ENCODE measurements at places on chromosomes 11 and 22.

DNA sequence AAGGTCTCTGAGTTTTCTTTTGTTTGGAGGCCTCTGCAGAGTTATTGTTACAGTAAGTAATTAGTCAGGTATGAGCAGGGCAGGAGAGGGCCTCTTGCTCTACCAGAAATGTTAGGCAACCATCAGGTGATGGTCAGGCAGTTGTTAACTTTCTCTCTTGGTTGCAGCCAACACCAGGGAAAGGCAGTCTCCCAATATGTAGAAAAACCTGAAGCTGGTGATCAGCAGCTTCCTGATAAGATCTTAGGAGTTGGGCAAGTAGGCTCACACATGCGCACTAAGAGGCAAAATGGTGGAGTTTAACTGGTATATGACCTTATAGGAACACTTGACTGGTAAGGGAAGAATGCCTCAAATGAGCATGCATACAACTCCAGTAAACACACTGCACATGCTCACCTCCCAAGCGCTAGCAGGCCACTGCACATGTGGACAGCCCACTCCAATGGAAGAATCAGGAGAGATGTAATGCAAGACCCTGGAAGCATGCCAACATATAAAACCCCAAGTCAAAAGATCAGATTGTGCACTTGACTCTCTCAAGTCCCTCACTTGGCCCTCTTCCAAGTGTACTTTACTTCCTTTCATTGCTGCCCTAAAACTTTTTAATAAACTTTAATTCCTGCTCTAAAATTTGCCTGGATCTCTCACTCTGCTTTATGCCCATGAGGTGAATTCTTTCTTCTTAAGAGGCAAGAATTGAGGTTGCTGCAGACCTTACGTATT lies 23.7 kb upstream of the SLC35F2 start:
- no peak for DNase-seq

- DNase-seq: peak; percentile 23
Measured at GRCh38 chr11:64028398-64029115, 7.2 kb upstream of the FLRT1 start.

- no peak for DNase-seq
Measured at GRCh38 chr11:75858613-75859012, 43.6 kb downstream of the UVRAG start.

- DNase-seq: no peak
Measured at GRCh38 chr11:11899401-11899800, 57.6 kb downstream of the USP47 start.

DNA sequence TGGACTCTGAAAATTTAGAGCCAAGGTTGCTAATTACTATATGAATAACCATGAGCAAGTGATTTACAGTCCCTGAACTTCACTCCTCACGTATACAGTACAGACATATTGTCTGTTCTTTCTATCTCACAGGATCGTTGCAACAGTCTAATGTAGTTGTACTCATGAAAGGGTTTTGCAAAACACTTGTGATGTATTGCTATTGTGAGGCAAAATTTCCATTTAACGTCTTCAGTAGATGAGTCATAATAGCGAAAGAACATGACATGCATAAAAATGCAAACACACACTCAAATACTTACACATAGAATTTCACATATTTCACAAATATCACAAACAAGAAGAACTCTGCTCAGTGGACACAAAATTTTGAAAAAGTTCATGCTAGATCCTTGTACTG lies 134.6 kb upstream of the TRPC6 start:
- no peak for DNase-seq

- no peak for DNase-seq
Measured at GRCh38 chr22:21917959-21918261, 34.7 kb downstream of the PPM1F start.

DNA sequence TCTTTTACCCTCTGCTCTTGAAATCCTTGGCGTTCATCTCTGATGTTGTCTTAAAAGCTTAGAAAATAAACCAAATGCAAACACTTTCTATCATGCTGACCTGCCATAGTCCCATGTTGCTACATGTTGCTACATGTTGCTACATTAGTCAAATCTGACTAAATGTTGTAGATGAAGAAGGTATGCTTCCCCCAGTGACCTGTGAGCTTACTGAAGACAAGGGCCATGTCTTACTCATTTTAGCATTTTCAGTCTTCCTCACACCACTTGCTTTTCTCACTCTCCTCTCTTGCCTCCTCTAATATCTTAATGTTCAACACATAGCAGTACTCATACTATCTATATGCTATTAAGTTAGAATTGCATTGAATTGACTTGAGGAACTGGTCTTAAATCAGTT lies 346.4 kb upstream of the MTNR1B start:
- DNase-seq: no peak

DNA sequence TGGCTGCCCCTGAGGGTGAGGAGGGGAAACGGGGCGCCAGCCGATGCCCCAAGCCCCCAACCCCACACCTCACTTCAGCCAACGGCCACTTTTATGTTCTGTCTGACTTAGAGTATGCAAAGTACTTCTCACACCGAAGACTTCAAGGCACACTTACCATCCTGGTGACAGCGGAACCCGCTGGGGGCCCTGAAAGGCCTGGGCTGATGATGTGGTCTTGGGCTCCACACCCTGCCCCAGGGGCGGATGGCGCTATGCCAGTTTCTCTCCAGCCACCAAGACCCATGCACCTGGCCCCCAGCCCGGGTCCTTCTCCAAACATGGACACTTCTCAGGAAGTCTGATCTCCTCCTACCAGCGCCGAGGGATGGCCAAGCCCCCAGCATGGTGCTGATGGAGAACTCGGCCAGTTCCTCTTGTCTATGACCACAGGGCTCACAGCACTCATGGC lies 175.4 kb downstream of the CTTN start:
- DNase-seq: no peak

DNA sequence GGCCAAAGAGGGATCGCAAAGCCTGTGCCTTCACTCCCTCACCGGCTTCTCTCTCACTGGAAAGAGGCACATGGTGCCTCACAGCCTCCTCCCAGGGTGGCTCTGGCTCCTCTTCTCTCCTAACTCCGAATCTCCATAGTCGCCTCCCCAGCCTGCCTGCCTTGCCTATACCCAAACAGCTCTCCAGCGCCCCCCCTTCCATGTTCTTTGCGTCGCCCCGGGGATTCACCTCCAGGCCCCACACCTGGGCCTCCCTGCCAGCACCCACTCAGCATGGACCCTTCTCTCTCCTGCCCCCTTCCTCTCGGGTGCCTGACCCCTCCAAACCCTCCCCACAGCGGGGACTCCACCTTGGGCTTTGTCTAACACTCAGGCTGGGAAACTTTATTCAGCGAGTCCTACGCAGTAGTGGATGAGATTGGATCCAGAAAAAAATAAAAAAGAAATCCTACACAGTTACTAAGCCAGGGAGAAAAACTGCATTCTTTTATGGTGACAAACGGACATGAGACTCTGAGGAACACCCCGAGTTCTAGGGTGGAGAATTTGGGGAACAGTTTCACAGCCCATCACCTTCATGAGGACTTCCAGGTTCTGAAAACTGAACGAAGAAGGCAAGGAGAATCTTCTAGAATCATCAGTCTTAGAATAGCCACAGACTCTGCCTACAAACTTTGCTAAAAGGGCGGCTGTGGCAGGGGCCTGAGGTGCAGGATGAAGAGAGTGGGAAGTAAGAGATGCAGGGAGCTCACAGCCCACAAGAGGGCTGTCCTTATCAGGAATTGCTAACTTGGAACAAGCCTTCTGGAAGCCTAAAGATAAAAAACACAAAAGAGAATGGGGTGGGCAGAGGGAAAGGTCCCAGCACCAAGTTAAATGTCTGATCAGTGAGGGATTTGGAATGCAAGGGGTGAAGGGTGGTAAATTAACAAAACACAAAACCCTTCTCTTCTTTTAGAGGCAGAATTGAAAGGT lies 5.3 kb downstream of the PPM1F start:
- DNase-seq: no peak

- no peak for DNase-seq
Measured at GRCh38 chr22:23237201-23237798, 57.0 kb downstream of the BCR start.

Data from NAMALWA (cell line).